ENCODE measurements at places on chromosomes 12 and 14.

DNA sequence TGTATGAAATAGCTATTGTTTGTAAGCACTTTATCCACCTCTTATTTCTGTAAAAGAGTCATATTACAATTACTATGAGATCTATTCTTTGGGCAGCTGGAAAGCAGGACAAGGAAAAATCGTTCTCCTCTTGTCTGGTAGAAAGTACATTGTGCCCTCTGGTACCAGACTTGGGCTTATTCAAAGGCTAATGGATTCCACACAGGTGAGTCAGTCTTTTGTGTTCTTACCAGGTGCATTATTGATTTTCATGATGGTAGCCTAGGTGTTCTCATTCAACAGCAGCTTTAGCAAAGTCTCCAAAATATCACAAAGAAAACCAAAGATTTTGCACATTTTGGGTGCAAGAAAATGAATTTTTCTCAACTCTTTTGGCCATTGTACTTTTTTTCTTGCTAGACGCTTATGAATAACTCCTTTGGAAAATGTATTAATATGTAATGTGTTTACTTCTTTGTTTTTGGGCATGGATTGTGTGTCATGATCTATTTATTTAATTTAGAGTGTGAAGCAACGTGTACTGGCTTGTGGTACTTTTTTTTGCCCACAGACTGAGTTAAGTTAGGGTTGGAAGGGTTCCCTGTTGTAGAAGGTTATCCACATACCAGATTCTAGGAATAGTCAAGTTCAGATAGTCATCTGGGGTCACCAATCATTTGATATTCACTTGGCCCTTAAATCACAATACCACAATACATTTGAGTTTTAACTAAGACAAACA lies 26.2 kb downstream of the MNAT1 start:
- DNase-seq, result no peak

GRCh38 chr14:79413734-79414428 lies 797.4 kb downstream of the DIO2 start:
- no peak for DNase-seq

GRCh38 chr12:749751-750270 lies 2.6 kb upstream of the WNK1 start:
- no peak for DNase-seq

DNA sequence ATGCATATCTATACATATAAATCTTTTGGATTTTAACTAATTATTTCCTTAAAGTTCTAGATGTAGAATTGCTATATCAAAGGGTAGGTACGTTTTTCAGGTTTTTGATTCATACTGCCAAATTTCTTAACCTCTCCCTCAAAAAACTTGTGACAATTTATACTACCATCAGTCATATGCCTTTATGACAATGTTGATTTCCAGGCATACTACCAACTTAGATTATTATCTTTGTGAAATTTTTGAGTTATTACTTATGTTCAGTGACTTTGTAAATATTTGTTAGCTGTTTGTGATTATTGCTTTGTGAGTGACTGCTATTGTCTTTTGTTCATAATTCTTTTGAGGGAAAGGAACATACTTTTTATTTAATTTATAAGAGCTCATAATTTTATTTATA lies 107.0 kb downstream of the SLC38A6 start:
- no peak for DNase-seq

DNA sequence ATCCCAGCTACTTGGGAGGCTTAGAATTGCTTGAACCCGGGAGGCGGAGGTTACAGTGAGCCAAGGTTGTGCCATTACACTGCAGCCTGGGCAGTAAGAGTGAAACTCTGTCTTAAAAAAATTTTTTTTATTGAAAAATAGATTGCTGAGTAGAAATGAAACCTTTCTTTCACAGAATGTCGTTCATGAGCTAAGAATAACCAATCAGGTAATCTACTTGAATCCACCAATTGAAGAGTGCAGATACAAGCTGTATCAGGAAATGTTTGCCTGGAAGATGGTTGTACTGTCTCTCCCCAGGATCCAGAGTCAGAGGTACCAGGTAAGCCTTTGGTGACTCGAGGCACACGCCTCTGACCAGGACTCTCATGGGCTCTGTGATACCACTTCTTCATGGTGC lies 27.0 kb downstream of the DYNC1H1 start:
- no peak for DNase-seq

DNA sequence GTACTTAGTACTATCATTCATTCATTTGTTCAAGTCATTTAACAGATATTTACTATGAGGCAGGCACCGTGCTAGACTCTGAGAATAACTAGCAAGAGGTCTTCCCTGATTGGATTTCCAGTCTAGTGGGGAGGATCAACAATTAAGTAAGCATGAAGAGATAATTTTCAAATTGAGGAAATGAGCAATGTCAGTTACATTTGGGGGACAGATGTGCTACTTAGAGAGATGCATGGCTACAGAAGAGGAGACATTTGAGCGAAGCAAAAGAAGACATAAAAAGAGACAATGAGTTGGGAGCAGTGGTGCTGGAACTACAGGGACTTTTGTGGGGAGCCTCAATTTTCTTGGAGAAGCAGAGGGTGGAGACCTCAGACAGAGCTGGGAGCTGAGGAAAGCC lies 7.7 kb downstream of the KCNA5 start:
- DNase-seq, result no peak

DNA sequence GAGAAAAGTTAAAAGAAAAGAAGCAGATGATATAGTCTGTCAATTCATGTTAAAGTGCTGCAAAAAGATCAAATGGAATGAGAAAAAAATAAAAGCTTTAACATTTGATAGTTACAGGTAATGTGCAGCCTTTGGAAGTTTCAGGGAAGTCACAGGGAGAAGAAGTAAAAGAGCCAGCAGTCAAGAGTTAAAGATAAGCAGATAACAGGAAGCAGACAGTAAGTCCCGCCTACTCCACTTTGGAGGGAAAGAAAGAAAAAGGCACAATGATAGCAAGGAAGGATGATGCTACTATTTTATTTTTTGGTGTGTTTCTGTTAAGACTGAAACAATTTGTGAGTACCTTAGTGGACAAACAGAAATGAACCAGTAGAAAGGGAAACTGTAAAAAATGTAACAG lies 111.1 kb upstream of the KRR1 start:
- DNase-seq, result no peak

All from stimulated activated CD8-positive, alpha-beta memory T cell treated with anti-CD3 and anti-CD28 coated beads, Interleukin-4, amount 100 ng/mL, for 1 hour (primary cell).